ENCODE measurements at places on chromosomes 1 and 21.

GRCh38 chr1:62784509-62785365 lies 805 bp downstream of the ATG4C start:
- no peak for DNase-seq

GRCh38 chr1:178935610-178936009 lies 64.7 kb upstream of the ANGPTL1 start:
- no peak for DNase-seq

- DNase-seq = no peak
Observed at GRCh38 chr1:20787840-20788795, 1.0 kb upstream of the HP1BP3 start.

- no peak for DNase-seq
Observed at GRCh38 chr1:212970085-212970484, 19.7 kb downstream of the VASH2 start.

GRCh38 chr1:240827786-240828185 lies 215.8 kb upstream of the GREM2 start:
- no peak for DNase-seq

All from activated CD4-positive, alpha-beta T cell treated with anti-CD3 and anti-CD28 coated beads for 24 hours (primary cell).